ENCODE measurements at places on chromosomes 7 and 10.

GRCh38 chr7:83475420-83475819, 173.5 kb downstream of the SEMA3E start:
- DNase-seq, result no peak

- DNase-seq, result no peak
These were observed 307.6 kb upstream of the SEMA3A start for GRCh38 chr7:84502239-84502638.

- DNase-seq, result no peak
These were observed 23.6 kb upstream of the PDLIM1 start for GRCh38 chr10:95314192-95314918.

GRCh38 chr7:26500749-26501352, 209.2 kb downstream of the SNX10 start:
- DNase-seq, result no peak

DNA sequence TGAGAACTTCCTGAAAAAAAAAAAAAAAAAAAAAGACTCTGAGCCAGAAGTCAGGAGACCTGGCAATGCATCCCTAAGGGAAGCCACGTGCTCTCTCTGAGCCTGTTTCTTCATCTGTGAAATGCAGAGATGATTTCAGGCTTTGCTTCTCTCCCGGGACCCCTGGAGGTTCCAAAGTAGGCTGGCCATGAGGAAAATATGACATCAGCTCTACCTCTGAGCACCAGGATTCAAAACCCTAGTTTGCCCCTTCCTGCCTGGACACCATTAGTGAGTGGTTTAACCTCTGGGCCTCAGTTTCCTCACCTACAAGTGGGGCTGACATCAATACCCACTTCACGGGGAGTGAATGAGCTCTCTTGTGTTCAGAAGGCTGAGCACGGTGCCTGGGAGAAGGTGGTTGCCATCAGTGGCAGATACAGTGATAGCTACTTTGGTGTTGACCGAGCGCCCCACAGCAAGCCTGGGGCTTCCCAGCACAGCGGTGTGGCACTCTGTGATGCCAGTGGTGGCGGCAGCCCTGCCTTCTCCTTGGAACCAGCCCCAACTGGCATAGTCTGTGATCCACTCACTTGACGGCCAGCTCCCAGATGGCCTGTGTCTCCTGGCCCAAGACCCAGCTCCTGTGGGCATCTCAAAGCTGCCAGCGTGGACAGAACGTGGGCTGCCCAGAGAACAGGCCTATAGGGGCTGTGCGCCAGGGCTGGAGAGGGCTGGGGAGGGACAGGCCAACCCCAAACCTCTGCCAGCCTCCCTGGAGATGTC, 153.1 kb upstream of the UNC5B start:
- no peak for DNase-seq

DNA sequence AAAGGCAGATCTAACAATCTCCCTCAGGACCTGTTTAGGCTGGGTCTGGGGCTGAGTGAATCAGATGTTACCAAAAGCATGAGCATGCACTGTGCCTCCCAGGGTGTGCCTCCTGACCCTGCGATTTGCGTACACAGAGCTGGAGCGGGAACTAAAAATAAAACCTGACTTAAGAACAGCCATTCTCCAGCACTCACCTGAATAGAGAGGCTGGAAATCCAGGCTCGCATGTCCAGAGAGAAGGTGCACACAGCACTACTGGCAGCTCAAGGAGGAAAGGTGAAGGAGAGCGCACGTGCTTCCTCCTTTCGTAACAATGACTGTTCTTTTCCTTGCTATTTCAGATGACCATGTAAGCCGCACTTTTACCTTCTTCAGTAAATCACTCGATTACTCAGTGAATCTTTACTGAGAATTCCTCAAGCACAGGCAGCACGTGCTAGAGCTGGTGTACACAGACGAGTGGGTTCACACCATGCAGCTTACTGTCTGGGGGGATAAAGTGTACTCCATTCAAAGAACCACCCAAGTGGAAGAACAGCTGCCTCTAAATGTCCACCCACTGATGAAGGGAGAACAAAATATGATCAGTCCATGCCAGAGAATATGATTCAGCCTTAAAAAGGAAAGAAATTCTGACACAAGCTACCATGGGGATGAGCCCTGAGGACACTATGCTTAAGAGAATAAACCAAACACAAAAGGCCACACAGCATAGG, 45.6 kb downstream of the SFMBT2 start:
- no peak for DNase-seq

GRCh38 chr7:96792115-96792514, 82.5 kb upstream of the SEM1 start:
- no peak for DNase-seq

DNA sequence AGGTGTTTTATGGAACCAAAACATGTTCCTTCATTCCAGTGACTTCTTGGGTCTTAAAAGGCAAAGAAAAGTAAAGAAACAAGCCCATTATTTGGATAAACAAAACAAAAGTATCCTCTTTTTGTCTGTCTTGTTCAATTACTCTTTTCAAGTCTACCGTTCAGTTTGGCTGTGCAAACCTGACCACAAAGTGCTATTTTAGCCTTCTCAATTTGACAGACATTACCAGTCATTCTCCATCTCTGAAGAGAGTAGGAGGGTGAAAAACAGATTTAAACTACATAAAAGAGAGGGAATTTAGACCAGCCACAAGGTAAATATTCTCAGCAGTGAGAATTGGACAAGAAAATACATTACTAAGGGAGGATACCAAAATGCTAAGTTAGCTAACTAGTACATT, 145.2 kb downstream of the GRM3 start:
- no peak for DNase-seq

GRCh38 chr7:69857014-69857413, 258.7 kb downstream of the AUTS2 start:
- no peak for DNase-seq

GRCh38 chr10:29479081-29479925, 155.5 kb downstream of the SVIL start:
- DNase-seq, result no peak

DNA sequence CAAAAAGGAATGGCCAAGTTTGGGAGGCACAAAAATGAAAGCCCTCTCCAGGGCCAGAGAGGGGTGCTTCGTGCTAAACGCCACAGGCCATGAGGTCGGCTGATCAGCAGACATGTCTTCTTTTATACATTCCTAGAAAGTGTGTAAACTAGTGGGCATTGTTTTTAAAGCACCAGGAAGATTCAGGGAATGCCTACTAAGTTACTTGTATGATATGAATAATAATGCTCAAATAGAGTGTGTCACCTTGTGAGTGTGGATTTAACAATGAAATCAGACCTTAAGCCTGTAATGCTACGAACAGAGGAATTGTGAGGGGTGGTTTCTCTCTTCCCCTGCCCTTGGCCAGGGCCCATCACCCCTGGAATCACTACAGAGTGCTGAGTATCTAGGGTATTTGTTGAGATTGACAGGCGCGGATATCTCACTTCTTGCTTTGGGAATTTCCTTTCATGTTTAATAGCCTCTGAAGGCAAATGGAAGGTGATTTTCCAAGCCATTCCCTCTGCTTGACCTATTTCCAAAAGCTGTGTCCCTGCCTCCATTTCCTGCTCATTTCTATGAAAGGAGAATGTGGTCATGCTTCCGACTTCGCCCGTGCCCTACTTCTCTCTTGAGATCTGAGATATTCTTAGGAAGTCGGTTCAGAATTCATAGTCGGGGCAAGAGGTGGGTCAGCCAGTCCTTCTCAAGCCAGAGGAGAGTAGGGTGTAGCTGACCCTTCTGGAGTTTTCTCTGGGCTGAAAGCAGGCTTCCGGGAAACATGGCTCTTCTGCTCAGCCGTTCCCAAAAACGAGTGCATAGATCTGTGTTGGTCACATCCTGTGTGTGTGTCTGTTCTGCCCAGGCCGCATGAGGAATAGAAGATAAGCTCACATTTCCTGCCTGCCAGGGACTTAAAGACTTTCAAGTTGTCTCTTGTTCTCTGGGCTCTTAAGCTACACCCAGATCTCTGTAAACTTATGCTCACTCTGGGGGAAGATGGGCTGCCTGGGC, 167.8 kb upstream of the ITGB1 start:
- no peak for DNase-seq

GRCh38 chr7:128030654-128031611, at the start of gene LRRC4:
Gene LRRC4, minus strand, starts transcription at chr7:128031437. Its CDS starts 797 bp downstream, at chr7:128030640.
- no peak for DNase-seq

GRCh38 chr7:36149694-36150452, 3.2 kb upstream of the EEPD1 start:
- no peak for DNase-seq

DNA sequence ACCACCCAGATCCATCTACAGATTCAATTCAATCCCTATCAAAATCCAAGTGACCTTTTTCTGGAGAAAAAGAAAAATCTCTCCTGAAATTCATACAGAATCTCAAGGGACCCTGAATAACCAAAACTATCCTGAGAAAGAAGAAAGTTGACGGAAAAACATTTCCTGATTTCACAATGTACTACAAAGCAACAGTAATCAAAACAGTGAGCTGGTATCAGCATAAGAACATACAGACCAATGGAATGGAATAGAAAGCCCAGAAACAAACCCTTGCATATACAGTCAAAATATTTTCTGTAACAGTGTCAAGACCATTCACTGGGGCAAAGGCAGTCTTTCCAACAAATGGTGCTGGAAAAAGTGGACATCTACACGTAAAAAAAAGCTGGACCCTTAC, 89.9 kb downstream of the JMJD1C start:
- DNase-seq, result no peak

DNA sequence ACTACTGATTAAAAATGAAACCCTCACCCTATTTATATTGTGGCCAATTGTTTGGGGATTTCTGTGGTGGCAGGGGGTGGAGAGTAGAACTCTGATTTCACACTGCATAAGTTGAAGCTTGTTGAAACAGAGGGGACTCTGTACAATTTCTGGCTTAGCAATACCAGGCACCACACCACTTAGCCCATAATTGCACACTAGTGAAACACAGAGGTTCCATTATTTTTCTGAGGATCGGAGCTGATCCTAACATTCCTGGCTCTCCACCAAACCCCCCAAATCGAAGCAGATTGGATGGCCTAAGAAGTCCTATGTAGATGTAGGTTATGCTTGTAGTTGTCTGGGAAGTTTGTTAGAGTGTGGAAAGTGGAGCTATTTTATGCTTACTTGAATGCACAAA, 47.0 kb downstream of the PTN start:
- DNase-seq, result no peak

DNA sequence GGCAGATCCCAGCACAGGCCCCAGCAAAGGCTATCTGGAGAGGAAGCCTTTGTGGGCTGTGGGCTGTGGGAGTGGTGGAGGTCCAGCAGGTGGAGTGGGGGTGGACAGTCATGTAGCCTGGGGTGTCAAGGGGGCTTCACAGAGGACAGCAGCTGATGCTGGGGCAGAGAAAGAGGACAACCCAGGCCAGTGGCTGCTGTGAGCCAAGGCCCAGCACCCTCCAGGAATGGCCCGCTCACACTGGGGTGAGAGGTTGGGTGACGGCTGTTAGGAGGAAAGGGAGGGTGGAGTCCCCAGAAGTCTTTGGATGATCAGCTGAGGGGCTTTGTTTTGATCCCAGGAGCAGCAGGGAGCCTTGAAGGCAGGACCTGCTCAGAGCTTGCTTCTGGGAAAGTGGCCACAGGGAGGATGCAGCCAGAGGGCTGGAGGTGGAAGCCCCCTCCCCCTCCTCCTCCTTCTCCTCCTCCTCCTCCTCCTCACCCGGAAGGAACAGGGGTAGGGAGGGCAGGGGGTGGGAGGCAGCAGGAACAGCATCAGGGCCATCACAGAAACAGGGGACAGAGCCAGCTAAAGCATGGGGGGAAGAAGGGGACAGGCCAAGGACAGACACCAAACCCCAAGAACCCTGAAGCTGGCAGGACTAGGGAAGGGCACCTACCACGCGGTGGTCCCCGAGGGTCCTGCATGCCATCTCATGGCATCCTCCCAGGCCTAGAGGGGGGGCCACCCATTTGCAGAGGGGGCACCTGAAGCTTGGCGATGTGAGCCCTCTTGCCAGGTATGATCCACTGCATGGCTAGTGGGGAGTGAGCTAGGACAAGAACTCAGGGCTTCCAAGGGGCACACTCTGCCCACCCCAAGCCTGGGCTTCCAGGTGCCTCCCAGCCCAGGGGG, 144.9 kb downstream of the GRID1 start:
- DNase-seq, result no peak

DNA sequence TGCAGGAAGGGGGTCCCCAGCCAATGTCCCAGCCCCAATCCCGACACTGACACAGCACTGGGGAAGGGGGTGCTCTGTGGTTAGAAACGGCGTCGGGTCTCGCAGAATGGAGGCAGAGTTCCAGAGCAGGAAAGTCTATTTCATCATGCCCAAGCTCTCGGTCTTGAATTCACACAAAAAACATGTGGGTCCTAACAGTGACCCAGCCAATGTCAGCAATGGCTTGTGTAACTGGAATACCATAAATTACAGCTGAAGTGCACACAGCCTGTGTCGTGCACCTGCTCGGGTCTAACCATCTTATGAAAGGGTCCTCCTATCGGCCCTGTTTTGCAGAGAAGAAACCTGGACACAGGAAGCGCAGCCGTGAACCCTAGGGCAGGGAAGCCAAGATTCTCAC, 324.1 kb downstream of the ADARB2 start:
- no peak for DNase-seq

GRCh38 chr7:129986600-129986999, 33.8 kb upstream of the UBE2H start:
- no peak for DNase-seq

GRCh38 chr7:98679741-98680140, 62.7 kb downstream of the NPTX2 start:
- DNase-seq, result no peak

- DNase-seq, result no peak
These were observed 360.1 kb downstream of the TNS3 start for GRCh38 chr7:47221826-47222225.

- DNase-seq, result no peak
These were observed 17.8 kb upstream of the ASB15 start for GRCh38 chr7:123583821-123584220.

- DNase-seq, result no peak
These were observed 8.6 kb downstream of the PNLIPRP2 start for GRCh38 chr10:116629340-116629739.

DNA sequence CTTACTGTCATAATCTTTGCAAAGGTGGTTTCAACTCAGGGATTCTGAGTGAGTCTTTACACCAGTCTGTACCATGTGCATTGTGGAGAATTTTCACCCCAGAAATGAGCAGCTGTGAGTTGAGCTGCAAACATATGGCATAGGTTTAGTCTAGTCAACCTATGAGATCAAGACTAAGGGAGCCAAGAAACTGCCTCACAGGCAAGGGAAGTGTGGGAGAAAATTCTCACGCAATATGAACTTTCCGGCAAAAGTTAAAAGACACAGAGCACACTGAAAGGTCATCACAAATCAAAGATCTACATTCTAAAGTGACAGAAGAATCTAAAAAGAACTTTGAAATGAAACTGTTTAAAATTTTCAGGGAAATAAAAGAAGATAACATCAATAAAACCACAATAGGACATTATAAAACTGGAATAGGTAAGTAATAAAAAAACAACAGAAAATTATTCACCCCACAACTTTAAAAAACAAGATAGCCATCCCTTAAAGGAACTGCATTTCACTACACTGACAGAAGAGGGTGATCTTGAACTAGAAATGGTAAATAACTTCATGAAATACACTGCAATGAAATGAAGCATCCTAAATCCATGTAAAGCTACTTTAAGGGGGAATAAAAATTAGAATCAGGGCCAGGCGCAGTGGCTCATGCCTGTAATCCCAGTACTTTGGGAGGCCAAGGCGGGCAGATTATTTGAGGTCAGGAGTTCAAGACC, 63.5 kb downstream of the LGI1 start:
- no peak for DNase-seq

- no peak for DNase-seq
These were observed 177.4 kb upstream of the CDCA7L start for GRCh38 chr7:22123139-22123538.

All from stimulated activated CD4-positive, alpha-beta T cell treated with anti-CD3 and anti-CD28 coated beads, Interleukin-1b, Interleukin-23, amount 100 ng/mL, for 1 hour (primary cell).